ENCODE measurements at places on chromosomes 7 and 10.

GRCh38 chr7:54857294-54857693, 98.3 kb upstream of the SEC61G start:
- no peak for DNase-seq

- no peak for DNase-seq
These were observed 75.1 kb downstream of the EMX2 start for GRCh38 chr10:117617659-117618058.

DNA sequence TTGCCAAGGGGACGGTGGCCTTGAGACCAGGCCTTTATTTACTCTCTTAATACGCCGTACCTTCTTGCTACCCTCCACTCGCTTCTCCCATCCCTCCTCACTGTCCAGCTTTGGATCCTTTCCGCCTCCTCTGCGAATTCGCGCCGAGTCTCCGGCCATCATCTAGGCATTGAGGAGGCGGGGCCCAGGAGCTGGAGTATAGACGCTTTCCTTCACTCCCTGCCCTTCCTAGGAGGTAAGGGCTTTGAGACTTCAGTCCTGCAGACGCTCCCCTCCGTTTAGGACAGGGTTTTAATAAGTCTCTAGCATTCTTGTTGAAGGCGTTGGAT, 538 bp downstream of the TFAM start:
- no peak for DNase-seq

DNA sequence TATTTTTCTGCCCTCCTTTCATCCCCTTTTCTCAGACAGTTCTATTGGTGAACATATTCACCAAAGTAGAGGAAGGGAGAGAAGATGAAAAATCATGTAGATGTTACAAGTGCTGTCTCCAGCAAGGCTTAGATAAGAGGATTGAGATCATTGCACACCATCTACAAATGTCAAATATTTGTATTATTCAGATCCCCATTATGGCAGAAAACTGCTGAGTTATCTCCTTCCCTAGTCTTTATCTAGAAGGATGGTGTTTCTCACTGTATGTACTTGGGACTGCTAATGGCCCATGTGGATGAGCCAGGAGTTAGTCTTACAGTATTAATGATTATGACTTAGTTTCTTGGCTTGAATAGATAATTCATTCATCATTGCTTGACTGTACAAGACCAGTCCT, 147.2 kb upstream of the EEPD1 start:
- no peak for DNase-seq

GRCh38 chr10:97078261-97078937, 107.4 kb downstream of the SLIT1 start:
- DNase-seq: no peak

- DNase-seq: no peak
These were observed 6.9 kb downstream of the C10orf62 start for GRCh38 chr10:97596101-97597082.

- DNase-seq: no peak
These were observed 6.6 kb downstream of the SEMA3A start for GRCh38 chr7:84187813-84188510.

GRCh38 chr7:100894860-100895700, 608 bp downstream of the ACHE start:
- DNase-seq: no peak

GRCh38 chr10:25530306-25530705, 355.5 kb downstream of the GPR158 start:
- DNase-seq: no peak

GRCh38 chr10:75117995-75118394, 6.5 kb downstream of the SAMD8 start:
- no peak for DNase-seq

GRCh38 chr10:125086691-125087090, 73.7 kb downstream of the CTBP2 start:
- no peak for DNase-seq

DNA sequence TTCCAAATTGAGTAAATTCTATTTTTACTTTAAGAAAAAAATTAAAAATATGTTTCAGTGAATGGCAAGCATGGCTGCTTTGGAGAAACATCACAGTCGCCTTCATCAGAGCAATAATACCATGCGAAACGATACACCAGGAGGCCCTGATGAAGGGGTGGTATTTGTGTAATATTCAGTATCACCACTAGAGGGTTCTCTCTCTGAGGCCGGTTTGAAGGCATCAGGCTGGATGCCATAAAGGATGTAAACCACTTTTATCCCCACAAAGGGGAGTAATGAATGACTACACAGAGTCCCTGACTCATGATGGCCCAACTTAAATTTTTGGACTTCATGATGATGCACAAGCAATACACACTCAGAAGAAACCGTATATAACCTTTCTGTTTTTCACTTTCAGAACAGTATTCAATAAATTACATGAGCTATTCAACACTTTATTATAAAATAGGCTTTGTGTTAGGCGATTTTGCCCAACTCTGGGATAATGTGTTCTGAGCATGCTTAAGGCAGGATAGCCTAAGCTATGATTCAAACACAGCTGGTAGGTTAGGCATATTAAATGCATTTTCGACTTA, 95.5 kb downstream of the PPP1R17 start:
- no peak for DNase-seq

- DNase-seq: no peak
These were observed 42.1 kb upstream of the RASGEF1A start for GRCh38 chr10:43308986-43309385.

DNA sequence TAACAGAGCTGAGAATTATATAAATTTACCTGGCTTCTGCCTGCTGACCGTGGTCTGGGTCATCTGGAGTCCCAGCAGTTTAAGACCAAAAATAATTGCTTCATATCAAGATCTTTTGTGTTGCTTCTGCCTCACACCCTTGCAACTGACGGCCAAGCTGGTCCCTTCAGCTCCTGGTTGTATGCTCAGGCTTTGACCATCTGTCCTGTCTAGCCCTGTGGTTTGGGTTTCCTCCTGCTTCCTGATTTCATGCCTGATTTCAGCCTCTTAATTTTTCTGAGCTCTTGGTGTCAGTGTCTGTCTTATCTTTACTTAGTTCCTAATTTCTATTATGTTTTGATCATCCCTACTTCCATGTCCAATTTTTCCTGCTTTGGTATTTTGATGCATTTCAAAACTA, 87.9 kb upstream of the PLXDC2 start:
- DNase-seq: no peak

- DNase-seq: no peak
These were observed 150.2 kb upstream of the AUTS2 start for GRCh38 chr7:69448071-69448470.

GRCh38 chr7:115864082-115864481, 166.5 kb downstream of the TFEC start:
- no peak for DNase-seq

GRCh38 chr7:37915438-37915837, 1.2 kb downstream of the SFRP4 start:
- no peak for DNase-seq

DNA sequence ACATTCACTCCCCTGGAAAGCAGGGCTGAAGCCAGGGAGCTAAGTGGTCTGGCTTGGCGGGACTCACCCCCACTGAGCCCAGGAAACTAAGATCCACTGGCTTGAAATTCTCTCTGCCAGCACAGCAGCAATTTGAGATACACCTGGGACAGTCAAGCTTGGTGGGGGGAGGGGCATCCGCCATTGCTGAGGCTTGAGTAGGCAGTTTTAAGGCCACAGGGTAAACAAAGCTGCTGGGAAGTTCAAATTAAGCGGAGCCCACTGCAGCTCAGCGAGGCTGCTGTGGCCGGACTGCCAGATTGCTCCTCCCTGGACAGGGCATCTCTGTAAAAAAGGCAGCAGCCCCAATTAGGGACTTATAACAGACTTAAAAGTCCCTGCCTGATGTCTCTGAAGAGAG, 108.2 kb upstream of the FAM13C start:
- no peak for DNase-seq

DNA sequence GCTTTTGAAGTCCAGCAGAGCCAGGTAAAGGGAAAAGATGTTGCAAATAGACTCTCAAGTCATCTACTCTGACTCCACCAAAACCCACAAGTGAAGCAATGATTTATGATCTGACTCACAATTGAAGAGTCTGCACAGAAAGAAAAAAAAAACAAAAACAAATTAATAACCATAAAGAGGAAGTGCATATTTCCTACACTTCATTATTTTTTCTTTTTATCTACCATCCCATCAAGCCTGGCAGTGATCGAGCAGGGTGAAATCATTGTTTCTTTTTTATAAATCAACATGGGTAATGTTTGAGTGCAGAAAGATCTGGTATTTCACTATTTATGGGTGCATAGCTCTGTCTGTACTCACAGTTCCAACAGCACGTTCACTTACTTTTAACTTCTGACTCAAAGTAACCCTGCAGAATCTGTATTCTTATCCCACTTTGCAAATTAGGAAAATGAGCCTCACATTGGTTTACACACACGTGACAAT, 829.0 kb downstream of the TNS3 start:
- no peak for DNase-seq

DNA sequence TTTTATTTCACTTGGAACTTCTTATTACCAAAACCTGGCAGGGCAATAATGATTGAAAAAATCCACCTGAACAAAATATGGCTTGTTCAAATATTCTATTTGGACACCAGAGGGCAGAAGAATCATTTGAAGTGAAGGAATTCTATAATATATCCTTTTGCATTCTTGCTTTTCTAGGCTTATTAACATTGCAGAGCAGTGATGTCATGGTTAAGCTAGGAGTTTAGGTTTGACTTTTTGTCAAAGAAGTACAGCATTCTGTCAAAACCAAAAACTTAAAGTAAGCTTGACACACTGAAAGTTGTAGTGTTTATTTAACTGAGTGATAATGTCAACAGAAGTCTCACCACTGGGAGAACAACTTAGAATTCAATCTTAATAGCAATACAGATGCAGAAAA, 156.0 kb downstream of the SEMA3D start:
- no peak for DNase-seq

- DNase-seq: no peak
These were observed 15.9 kb upstream of the TMEM72 start for GRCh38 chr10:44895280-44895679.

GRCh38 chr7:136064627-136065237, 87.6 kb upstream of the MTPN start:
- DNase-seq: no peak

DNA sequence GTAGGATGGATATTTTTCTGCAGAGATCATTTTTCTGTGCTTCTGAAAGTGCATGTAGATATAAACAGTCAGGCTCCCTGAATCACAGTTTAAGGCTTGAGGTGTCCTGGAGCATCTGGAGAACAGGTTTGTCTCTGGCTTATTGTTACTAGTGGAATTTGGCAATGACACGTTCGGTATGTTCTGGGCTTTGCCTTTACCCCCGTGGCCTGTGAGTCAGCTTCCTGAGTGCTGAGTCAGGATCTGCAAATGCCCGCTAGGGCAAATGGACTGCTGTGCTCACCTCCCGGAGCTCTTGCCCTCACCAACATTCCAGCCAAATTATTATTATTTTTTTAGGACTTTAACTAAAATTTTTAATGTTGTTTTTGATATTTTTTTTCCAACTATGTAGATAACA, 192.5 kb upstream of the PRSS1 start:
- no peak for DNase-seq

- DNase-seq: no peak
These were observed 108.9 kb upstream of the GATA3 start for GRCh38 chr10:7945469-7946187.

DNA sequence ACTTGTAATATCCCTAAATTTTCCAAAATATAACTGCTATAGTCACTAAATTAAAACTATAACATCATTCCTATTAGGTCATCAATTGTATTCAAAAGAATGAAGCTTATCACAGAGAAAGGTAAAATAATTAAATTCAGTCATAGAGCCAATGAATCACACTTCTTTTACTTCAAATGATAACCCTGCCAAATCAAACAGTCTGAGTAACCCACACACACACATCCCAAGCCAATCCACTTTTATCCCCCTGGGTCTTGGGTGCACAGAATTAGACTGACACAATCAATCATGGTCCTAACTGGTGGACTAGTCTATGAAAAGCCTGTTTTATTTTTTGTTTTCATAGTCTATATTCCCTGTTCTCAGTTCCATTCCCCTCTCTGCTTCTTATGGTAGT, 25.6 kb downstream of the CTNNA3 start:
- DNase-seq: no peak

DNA sequence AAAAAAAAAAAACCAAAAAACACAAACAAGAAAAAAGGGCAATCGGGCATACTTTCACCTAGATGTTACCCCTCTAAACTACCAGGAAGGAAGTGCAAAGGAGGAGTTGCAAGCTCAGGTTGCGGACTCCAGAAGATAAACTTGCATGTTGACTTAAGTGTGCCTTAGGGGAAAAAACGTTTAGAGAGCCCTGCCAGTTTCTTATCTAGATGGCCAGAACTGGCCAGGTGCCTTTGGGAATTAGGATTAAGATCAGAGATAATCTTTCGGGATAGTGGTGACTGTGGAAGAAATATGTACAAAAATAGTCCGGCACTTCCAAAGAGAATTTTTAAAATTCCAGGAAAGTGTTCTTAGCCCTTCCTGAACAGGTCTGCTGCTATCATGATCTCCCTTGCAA, 17.6 kb downstream of the EVX1 start:
- DNase-seq: no peak

DNA sequence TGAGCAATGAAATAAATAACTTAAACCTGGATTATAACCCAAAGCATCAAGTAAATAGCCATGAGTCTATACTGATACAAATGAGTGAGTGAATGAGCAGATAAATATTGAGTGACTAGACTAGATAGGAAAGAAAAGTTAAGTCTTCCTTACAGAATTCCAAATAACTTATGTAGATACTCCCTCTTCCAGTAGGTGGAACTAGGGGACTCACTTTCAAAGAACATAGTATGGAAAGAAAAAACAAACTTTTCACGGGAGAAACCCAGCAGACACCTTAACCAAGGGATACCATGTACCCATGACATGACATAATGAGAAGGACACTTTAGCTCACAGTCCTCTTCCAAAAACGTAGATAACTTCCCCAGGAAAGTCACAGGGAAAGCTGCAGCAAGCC, 32.2 kb downstream of the CSGALNACT2 start:
- DNase-seq: no peak

DNA sequence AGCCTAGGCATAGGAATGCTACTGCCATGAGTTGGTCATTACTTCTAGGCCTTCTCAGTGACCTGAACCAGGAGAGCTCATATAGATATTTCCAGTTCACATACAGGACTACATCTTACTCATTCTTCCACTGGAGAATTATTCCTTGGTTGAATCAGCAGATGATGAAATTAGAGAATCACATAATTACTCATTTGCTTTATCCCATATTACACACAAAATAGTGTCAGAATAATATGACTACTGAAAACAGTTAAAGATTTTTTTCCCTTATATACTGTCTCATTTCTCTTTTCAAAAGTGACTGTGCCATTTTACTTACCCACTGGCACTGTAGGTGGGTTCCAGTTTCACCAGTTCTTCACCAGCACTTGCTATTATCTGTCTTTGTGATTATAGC, 18.5 kb downstream of the BMS1 start:
- no peak for DNase-seq

- DNase-seq: no peak
These were observed 39.2 kb downstream of the PNLIPRP3 start for GRCh38 chr10:116466715-116467422.

DNA sequence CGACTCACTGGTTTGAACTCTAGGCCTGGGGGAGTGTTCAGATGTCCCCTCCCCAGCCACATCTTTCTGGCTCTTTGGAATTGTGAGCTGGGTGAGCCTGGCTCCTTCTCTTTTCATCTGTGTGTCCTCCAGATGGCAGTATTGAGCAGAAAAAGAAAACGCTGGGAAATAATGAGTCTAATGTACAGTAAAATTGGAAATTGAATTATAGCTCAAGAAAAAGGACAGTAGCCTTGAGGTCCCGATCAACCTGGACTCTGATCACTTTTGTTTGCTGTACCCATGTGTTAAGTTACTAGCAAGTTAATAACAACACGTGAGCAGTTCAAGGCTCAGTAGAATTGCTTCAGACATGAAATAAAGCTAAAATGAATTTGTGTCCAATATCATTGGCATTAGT, 77.9 kb downstream of the SNX10 start:
- no peak for DNase-seq

GRCh38 chr10:111522551-111522950, 445.7 kb downstream of the ADRA2A start:
- no peak for DNase-seq
